ENCODE measurements at places on chromosomes 16 and 17.

GRCh38 chr16:59148056-59148768, 414.1 kb upstream of the GOT2 start:
- no peak for DNase-seq

GRCh38 chr17:51572115-51572514, 311.8 kb downstream of the UTP18 start:
- DNase-seq: no peak

DNA sequence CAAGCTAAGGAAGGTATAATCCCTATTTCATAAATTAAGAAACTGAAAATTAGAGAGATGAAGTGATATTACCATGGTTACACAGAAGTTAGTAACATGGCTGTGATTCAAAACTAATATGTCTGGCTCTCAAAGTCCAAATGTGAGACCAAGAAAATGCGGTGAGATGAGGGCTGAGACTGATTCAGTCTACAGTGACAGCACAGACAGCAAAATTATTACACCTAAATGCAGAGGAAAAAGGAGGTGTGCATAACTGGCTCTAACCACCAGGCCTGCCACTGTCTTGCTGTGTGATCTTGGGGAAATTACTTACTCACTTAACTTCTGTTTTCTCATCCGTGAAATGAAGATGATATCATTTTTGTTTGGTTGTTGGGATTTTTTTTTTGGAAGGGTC, 270.0 kb upstream of the SOX9 start:
- no peak for DNase-seq

DNA sequence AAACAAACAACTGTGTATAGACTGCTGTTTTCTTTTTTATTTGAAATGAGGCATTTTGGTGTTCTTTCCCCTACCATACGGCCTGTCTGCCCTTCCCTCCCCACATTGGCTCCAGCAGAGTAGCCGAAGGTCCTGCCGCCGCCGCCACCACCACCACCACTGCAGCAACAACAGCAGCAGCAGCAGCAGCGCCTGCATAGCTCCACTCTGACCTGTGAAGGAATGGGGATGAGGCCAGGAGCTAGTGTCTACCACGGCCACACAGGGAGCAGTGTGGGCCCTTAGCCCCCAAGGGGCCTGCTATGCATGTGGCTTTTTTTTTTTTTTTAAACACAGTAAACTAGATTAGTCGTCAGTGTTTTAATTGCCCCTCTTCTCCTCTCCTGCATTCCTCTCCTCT, 5.6 kb upstream of the CDK5R1 start:
- no peak for DNase-seq
